ENCODE measurements at places on chromosomes 12 and 14.

DNA sequence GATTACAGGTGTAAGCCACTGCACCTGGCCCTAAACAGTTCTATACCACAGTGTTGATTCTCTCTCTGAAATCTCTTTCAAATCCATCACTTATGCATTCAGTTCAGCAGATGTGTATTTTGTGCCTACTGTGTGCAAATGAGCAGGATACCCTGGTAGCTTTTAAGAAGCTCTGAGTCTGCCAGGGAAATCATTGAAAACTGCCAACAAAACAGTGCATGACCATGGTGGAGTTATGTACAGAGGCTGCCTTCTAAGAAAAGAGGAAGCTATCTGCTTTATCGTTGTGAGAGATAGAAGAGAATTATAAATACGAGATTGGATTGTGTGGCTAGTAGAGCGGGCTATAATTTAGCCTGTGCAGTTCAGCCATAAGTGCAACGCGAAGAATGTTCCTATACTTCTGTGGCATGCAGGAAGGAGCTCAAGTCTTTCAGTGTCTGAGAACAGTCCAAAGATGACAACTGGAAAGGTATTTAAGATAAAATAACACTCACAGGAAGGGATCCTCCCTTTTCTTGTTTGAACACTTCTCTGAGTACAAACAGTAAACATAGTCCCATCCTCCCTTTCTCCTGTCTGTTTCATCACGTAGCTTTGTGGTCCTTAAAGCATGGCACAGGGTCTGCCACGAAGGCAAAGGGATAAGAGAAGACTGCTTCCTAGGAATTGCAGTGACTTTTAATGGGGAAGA is 4.3 kb downstream of the DIP2B start:
- DNase-seq: no peak

- no peak for DNase-seq
These were observed 56.1 kb downstream of the DAAM1 start for GRCh38 chr14:59244581-59244980.

- DNase-seq: peak; percentile 90
These were observed 57.7 kb downstream of the HMGA2 start for GRCh38 chr12:65881965-65882413.

DNA sequence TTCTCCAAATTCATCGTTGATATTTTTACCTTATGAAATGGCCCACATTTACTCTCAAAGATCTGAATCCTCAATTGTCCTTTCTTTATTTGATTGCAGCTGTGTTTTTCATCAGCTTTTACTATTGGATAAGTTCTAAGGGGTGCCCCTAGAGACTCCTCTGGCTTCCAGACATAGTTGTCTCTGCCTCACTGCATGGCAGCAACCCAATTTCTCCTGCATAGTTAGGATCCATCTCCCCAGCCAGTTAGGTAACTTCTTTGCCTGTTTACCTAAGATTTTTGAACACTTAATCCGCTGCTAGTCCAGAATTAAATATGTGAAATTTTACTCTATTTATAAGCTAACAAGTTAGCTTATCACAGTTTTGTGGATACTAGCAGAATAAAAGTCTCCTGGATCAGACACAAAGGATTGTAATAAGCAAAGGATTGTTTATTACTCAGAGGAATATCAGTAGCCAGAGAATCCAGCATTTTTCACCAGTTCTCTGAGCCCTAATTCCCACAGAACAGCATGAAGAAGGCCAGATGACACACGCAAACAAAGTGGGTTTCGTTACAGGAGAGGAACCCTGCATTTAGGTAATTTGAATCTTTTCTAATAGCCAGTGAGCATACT is 101.1 kb downstream of the BBS10 start:
- peak; percentile 60 for DNase-seq

DNA sequence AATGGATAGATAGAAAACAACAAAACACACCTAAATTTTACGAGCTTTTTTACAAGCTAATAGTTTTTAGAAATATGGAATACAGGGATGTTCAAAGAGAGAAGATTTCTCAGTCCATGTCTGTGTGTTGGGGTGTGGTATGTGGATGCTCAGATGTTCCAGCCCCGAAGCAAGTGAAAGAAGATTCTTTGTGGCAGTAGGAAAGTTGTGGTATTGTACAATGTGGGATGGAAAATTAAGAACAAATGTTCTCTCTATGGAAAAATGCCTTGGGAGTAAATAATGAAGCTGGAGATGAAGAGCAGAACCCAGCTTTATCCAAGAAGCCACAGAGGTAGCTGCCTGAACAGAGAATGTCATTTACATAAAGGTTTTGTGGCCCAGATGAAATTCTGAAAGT is 150.3 kb upstream of the PRKD1 start:
- DNase-seq: no peak

- no peak for DNase-seq
These were observed 32.5 kb downstream of the ATF7 start for GRCh38 chr12:53593707-53594106.

DNA sequence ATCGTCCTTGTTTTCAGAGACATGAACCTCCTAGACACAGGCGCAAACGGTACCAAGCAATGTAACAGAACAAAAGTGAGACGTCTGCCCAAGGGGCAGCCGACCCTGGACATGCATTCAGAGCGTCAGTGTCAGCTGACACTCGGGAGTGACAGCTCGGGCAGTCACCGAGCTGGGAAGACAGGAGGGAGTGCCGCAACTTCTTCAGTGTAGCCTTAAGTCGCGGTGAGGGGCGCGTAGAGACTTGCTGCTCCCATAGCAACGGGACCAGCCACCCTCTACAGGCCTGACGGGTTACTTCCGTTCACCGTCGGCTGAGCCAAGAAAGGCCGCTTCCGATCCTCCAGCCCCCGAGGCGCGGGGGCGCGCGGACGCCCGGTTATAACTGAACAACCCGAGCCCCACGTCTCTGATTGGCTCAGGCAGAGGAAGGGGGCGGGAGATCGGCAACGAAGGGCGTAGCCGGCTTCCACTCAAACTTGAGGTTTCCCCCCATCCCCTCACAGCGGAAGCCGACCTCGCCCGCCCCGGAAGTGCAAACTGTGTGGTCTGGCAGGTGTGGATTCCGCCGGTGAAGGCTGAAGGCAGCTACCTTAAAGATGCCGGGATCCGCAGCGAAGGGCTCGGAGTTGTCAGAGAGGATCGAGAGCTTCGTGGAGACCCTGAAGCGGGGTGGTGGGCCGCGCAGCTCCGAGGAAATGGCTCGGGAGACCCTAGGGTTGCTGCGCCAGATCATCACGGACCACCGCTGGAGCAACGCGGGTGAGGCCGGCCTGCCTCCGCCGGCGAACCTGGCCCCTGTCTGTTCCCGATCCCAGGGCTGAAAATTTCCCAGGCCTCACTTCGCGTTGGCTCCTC is at the start of gene EIF2B2:
Gene EIF2B2, plus strand, starts transcription at position 530 of the 858 bp plus-strand sequence. Its CDS starts 70 bp downstream, at position 600.
- DNase-seq: peak; percentile 96

DNA sequence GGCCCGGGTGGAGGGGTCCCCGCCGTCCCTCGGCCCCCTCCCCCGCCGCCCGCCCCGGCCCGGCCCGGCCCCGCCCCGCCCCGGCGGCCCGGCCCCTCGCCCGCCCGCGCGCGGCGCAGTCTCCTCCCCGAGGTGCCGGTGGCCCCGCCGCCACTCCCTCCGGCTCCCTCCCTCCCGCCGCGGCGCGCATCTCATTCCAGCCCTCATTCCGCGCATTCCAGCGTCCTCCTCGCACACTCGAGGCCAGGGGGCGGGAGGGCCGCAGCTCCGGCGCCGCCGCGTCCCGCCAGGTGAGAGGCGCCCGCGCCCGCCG is at the start of gene TEAD4:
Gene TEAD4, plus strand, starts transcription at position 206 of the 313 bp plus-strand sequence.
- peak; percentile 79 for DNase-seq

- no peak for DNase-seq
These were observed 191.0 kb upstream of the BTG1 start for GRCh38 chr12:92336641-92337040.

- DNase-seq: no peak
These were observed 30.1 kb downstream of the CDKL1 start for GRCh38 chr14:50366589-50366988.

Data from fibroblast of pulmonary artery (primary cell).